ENCODE measurements at places on chromosomes 11 and 22. TPM values are rescaled to one million over a fixed set of nuclear protein-coding genes. Genes with fewer than 3 reads are reported as not detected.

The GLB1L3 gene
- not detected for total RNA-seq

The CCDC34 gene
- total RNA-seq: 14.5 TPM

The LINC01488 gene
- total RNA-seq: not detected

The CALCA gene
- not detected for total RNA-seq

The SLC37A2 gene
- 153 TPM for total RNA-seq

The ANGPTL5 gene
- not detected for total RNA-seq

The LPXN gene
- 149 TPM for total RNA-seq

The PACSIN2 gene
- 32.0 TPM for total RNA-seq

The PNPLA3 gene
- total RNA-seq: 7.6 TPM

The GGT5 gene
- total RNA-seq: not detected

The PGM2L1 gene
- 5.8 TPM for total RNA-seq

The SLC1A2 gene
- total RNA-seq: 0.39 TPM

The C11orf91 gene
- not detected for total RNA-seq

The CXCR5 gene
- total RNA-seq: not detected

The RAB39A gene
- 1.1 TPM for total RNA-seq

The FOLR1 gene
- not detected for total RNA-seq

The SCN2B gene
- not detected for total RNA-seq

The PKDREJ gene
- not detected for total RNA-seq

The MUC2 gene
- not detected for total RNA-seq

The PI4KA gene
- 17.8 TPM for total RNA-seq

The OR52N5 gene
- not detected for total RNA-seq

The RIBC2 gene
- 5.5 TPM for total RNA-seq

The ARHGAP42 gene
- total RNA-seq: 9.4 TPM

The MIOX gene
- 0.12 TPM for total RNA-seq

The ELMOD1 gene
- 0.20 TPM for total RNA-seq

The P2RX6 gene
- 10.6 TPM for total RNA-seq

The XRCC6 gene
- 369 TPM for total RNA-seq

The TMEM184B gene
- total RNA-seq: 33.0 TPM

The DUSP18 gene
- 4.8 TPM for total RNA-seq

The PANX3 gene
- not detected for total RNA-seq

The DEFB131B gene
- total RNA-seq: not detected

The LRRC4C gene
- total RNA-seq: not detected

The PTPN5 gene
- not detected for total RNA-seq

The MPPED1 gene
- not detected for total RNA-seq

The DCDC1 gene
- not detected for total RNA-seq

The CYTH4 gene
- 1.2 TPM for total RNA-seq

The DSCAML1 gene
- not detected for total RNA-seq

The KCNJ1 gene
- total RNA-seq: not detected

The SCGB1D2 gene
- total RNA-seq: not detected

The SMIM35 gene
- total RNA-seq: not detected

The SMTNL1 gene
- total RNA-seq: not detected

The GTSE1 gene
- total RNA-seq: 21.5 TPM

The SPDYC gene
- not detected for total RNA-seq

The C11orf97 gene
- total RNA-seq: not detected

The OR51E2 gene
- not detected for total RNA-seq

The PANX2 gene
- total RNA-seq: 0.49 TPM

The MYOD1 gene
- total RNA-seq: not detected

The CCDC157 gene
- 1.8 TPM for total RNA-seq

The DBX1 gene
- total RNA-seq: not detected

The C11orf42 gene
- total RNA-seq: not detected

The GPHA2 gene
- total RNA-seq: not detected

The BRSK2 gene
- not detected for total RNA-seq

The TRIM48 gene
- total RNA-seq: 0.24 TPM

The MYEOV gene
- total RNA-seq: 9.5 TPM

The TRIM64 gene
- total RNA-seq: not detected

The TEX54 gene
- not detected for total RNA-seq

The GLYAT gene
- total RNA-seq: 0.60 TPM

The PHF21B gene
- not detected for total RNA-seq
